ENCODE measurements at places on chromosomes 1 and 21.

- no peak for DNase-seq
These were observed 57.9 kb downstream of the RASAL2 start for GRCh38 chr1:178151831-178152230.

DNA sequence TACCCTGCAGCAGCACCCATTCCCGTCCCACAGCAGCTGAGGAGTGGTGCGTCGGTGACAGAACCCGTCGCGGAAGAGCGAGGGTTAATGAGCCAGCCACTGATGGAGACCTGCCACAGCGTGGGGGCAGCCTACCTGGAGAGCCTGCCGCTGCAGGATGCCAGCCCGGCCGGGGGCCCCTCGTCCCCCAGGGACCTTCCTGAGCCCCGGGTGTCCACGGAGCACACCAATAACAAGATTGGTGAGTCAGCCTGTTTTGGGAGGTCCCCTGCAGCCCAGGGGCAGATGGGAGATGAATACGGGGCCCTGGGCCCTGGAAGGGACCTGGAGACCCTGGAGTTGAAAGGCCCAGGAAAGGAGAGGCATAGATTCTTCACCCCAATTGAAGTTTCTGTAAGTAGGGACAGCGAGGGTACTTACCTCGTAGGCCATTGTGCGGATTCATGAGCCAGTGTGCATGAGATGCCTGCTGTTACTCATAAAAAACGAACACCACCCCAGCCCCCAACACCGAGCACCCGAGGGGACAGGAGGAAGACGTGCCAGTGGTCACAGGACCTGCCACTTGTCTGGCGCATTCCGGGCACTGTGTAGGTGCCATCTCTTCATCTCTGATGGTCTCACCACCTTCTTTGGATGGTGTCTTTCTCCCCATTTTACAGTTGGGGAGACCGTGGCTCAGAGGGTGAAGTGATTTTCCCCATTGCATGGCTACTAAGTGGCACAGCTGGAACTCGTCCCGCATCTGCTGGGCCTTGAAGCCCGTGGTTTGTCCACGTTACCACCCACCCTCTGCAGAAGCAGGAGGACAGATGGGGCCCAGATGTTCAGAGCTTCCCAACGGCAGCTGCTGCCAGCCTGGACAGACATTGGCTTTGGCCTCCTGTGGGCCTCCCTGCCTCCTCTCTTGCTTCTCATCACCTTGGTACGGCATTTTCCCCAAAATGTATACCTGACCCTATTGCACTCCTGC lies 28.3 kb upstream of the TNFRSF1B start:
- no peak for DNase-seq

DNA sequence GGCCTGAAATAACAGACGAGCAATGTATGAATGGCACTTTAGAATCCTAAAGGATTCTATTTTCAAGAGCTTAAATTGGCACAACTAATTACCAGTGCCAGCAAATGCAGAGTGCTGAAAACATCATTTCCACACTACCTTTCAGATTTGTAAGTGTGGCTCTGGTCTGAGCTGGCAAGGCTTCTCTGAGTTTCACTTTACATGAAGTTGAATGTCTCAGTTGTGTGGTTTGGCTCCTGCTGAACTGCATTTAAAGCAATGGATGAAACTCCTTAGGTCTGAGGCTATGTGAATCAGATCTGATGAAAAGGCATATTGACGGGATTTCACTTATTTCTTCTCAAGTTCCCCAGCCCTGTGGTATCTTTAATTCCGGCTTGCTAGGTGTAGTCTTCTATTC lies 114.8 kb upstream of the PTGFR start:
- DNase-seq, result no peak

- no peak for DNase-seq
These were observed 66.0 kb upstream of the UBE2U start for GRCh38 chr1:64137412-64137803.

- no peak for DNase-seq
These were observed 54.0 kb upstream of the ECE1 start for GRCh38 chr1:21344098-21344749.

DNA sequence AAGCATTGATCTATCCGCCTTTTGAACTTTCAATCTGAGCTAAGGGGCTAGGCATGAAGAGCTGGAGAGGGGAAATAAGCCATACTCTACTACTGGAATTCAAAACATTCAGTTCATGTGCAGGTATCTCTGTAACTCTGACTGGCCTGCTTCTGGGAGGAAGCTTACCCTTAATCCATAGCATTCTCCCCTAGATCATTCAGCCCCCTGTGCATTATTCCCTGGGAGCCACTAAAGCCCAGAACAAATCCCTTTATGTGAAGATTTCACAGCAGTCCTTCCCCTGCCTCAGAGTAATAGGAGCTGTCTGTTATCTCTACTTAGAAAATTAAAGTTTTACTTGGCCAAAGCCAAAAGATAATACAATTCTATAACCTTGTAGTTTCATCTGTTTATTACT lies 300.7 kb downstream of the SEC16B start:
- DNase-seq, result no peak

DNA sequence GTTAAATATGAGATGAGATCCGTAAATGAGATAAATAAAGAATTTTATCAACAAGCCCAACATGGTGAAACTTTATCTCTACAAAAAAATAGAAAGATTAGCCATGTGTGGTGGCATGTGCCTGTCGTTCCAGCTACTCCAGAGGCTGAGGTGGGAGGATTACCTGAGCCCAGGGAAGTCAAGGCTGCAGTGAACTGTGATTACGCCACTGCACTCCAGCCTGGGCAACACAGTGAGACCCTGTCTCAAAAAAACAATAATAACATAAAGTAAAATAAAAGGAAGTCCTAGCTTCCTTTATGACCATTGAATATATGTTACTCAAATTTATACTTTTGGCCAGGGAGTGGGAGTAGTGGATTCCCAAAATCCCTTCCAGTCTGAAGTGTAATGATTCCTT lies 48.7 kb upstream of the TEKT2 start:
- DNase-seq, result no peak

Measured in NCI-H460 (cell line).